ENCODE measurements at places on chromosomes 13 and 19.

- DNase-seq = peak; percentile 18
These were observed 33.3 kb upstream of the GAS6 start for GRCh38 chr13:113897161-113897560.

DNA sequence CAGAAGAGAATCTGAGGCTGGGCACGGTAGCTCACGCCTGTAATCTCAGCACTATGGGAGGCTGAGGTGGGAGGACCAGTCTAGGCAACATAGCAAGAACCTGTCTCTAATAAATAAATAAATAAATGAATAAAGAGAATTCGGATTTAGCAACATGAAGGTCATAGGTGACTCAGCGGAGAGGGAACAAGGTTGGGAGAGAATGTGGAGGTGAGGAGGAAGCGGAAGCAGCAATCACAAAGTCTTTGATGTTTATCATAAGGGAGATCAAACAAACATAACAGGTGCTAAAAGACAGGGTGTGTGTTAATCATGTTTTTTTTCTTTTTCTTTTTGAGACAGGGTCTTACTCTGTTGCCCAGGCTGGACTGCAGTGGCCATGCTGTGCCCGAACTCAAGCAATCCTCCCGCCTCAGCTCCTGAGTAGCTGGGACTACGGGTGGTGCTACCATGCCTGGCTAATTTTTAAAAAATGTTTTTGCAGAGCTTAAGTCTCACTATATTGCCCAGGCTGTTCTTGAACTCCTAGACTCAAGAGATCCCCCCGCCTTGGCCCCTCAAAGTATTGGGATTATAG is 16.3 kb downstream of the PBX4 start:
- no peak for DNase-seq

GRCh38 chr19:9966448-9966847 is 30.1 kb upstream of the OLFM2 start:
- no peak for DNase-seq

- no peak for DNase-seq
These were observed 522.1 kb downstream of the SUCLA2 start for GRCh38 chr13:47478985-47479384.

DNA sequence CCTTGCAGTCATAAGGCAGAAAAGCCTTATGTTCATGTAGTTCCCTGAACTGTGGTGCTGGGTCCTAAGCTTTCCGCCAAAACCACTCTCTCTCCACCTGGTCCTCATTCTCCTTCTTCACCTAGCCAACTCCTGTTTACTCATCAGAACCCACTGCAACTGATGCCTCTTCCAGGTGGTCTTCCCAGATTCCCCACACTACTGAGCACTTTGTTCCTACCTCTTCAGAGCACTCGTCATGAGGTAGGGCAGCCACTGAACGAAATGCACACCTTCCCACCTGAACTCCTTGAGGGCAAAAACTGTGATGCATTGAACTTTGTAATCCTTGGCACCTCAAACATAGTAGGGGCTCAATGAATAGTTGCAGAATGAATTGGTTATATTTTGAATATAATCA is 100.4 kb downstream of the DOCK9 start:
- no peak for DNase-seq

DNA sequence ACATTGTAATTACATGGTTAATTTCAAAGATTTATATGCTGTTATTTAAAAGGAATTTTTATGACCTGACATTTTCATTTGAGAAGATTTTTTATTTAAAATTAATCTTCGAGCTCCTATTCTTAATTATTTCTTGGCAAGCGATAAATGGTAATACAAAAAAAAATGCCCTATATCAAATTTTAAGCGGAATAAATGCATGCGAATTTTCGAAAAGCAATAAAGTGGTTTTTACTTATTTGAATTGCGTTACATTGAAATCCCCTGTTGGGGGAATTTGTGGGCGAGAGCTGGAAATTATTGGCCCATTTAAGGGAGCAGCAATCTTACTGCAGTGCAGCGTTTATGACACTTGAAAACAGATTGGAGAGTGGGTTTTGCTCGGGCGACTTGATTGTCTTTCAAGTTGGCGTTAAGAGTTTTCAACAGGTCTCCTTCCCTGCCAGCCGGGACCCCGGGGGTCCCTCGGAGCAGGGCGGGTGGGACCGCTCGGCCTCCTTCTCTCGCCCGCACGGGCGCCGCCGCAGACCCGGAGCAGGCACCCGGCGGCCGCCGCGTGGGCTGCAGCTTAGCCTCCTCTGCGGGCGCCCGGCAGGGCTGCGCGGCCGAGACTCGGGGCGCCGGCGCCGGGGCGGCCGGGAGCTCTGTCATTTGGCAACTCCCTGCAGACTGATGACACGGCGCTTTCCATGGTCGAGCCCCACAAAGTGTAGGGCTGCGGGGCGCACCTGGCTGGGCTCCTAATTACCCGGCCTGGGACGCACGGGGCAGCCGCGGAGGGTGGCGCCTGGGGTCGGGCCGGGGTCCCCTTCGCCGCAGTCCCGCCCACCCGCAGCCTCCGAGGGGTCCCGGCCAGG is 255.1 kb upstream of the SOX21 start:
- no peak for DNase-seq

GRCh38 chr13:50033725-50034124 is 18.5 kb downstream of the KCNRG start:
- DNase-seq = no peak

DNA sequence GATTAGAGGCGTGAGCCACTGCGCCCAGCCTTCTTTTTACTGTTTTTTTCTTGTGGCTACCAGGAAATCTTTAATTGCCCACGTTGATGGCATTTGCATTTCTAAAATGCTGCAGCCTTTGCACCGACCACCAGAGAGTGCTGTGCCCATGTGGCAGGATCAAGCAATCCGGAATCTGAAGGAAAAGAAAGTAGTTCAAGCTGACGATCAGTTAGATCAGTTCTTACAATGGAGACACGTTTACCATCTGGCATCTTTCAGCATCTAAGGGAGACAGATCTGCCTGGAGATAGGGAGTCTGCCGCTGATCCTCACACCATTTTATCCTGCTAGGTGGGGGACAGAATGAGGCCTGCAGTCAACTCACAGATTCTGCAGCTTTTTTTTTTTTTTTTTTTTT is 19.9 kb downstream of the TINCR start:
- no peak for DNase-seq

Measured in omental fat pad (tissue), 4 donors.